Effector memory CD4-positive, alpha-beta T cell (primary cell): ENCODE measurements at places on chromosomes 12 and 14.

DNA sequence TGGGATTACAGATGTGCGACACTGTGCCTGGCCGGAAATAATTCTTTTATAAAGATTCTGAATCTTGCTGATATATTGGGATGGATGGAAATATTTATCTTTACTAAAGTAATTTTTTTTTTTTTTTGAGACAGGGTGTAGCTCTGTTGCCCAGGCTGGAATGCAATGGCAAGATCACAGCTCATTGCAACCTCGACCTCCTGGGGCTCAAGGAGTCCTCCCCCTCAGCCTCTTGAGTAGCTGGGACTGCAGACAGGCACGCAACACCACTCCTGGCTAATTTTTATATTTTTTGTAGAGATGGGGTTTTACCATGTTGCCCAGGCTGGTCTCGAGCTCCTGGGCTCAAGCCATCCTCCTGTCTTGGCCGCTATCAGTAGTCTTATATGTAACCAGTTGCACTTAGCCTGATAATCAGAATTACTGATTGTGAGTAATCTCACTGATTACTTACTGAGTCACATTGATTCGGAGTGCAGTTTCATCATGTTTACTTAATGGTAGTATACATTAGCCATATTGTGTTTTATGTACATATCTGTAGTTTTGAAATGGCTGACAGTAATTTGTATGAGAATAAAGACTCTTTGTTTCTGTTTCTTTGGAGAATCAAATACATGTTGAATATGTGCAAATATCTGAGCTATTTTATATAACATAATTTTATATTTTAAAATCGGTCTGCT, 50.4 kb upstream of the LRTM2 start:
- DNase-seq, result no peak

DNA sequence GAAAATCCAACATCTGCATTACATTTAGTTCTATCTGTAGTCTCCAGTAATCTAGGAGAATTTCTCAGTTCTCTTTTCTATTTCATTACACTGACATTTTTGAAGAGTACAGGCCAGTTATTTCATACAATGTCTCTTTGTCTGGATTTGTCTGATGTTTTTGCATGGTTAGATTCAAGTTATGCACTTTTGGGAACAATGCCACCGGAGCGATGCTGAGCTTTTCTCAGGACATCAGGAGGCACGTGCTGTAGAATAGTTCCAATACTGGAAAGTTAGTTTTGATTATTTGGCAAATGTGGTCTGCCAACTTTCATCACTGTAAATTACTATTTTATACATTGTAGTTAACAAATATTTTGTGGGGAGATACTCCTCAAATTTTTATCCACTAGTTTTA, 43.1 kb downstream of the ALDH1L2 start:
- DNase-seq, result no peak

DNA sequence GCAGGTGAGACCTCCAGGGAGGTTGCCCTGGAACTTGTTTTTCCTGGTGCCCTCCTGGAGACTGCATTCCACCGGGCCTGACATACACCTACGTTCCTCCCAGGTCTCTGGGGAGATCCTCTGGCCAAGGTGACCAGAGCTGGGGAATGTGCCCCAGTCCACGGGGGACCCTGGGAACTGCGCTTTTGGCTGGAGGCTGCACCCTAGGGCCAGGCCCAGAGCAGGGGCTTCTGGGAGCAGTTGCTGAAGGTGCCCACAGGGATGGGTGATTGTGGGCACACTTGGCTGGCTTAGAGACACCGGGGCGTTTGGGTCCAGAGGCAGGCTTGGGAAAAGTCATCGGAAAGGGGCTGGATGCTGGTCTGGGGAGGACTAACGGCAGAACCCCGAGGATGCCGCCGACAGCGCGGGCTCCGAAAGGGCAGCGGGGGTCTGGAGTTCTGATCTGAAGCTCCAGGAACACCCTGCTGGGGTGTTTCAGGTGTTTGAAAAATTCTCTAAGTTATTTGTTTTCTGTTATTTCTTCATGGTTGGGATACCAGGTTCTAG, 36.5 kb upstream of the TDRD9 start:
- no peak for DNase-seq

DNA sequence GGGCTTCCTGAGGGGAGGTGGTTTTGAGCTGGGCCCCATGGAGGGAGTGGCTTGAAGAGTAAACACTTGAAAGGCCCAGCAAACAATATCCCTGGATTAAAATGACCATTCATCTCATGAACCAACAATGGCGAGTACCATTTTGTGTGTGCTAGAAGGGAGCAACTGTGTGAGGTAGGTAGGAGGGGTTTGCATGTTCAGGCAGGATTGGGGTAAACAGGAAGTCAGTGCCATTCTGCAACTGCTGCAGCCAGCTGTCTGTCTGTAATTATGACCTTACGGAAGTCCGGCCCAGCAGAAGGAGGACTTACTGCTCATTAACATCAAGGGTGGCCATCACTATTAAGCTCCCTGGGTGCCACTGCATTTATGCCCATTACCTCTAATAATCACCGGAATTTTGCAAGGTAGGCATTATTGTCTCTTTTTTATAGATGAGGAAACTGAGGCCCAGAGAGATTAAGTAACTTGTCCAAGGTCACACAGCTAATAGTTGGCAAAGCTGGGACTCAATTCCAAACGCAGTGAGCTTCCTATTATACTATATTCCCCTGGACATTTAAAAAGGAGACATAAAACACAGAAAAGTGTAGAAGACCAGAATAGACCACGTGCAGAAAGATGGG, 16.6 kb upstream of the IFI27L2 start:
- no peak for DNase-seq

- no peak for DNase-seq
Measured at GRCh38 chr14:56570295-56570694, 9.3 kb upstream of the TMEM260 start.

DNA sequence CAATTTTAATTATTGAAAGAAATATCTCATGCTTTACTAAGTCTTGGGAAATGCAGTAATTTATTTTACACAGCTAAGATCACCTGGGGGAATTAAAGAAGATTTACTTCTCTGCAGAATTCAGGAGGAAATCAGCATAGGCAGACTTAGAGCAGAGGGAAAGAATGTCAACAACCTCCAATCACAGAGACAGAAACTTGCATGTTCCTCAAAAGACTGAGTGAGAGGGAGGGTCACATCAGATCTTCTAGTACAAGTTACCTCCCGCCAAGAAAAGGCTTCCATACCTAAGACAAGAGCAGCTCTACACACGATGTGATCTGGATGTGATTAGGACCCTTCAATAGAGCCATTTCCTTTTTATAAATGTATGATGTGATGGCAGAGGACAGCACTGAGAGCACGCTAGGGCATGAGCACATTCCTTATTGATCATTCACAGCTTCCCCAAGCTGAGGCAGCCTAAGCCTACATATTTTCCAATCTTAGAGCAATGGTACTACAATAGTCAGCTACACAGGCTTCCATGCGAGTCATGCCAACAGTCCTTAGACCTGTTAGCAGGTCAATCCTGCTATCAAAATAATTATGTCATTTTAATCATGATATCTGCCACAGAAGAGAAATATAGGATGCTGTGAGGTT, 403.3 kb downstream of the ETNK1 start:
- no peak for DNase-seq

- peak; percentile 37 for DNase-seq
Measured at GRCh38 chr14:50082308-50082742, 34.0 kb downstream of the VCPKMT start.

DNA sequence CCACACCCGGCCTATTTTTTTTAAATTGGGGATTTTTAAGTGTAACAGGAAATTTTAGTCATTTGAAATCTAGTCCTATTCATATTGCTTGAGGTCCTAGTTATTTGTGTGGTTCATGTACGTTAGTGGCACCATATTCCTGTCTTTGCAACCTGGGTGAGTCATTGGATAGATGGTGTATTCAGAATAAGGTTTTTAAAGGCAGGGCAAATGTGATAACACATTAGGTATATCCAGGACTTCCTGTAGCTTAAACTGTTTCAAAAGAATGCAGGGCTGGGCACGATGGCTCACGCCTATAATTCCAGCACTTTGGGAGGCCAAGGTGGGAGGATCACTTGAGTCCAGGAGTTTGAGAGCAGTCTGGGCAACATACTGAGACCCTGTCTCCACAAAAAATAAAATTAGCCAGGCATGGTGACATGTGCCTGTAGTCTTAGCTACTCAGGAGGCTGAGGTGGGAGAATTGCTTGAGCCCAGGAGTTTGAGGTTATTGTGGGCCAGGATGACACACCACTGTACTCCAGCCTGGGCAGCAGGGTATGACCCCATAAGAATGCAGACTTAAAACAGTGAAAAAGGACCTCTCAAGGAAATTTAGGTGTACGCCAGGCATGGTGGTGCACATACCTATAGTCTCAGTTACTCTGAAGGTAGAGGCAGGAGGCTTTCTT, 8.1 kb downstream of the ATP6V0A2 start:
- DNase-seq, result no peak

- no peak for DNase-seq
Measured at GRCh38 chr12:7750350-7750749, 3.2 kb upstream of the CLEC4C start.

- no peak for DNase-seq
Measured at GRCh38 chr12:29728030-29728429, 55.7 kb downstream of the TMTC1 start.

- DNase-seq, result no peak
Measured at GRCh38 chr12:65728848-65729793, 95.2 kb upstream of the HMGA2 start.

DNA sequence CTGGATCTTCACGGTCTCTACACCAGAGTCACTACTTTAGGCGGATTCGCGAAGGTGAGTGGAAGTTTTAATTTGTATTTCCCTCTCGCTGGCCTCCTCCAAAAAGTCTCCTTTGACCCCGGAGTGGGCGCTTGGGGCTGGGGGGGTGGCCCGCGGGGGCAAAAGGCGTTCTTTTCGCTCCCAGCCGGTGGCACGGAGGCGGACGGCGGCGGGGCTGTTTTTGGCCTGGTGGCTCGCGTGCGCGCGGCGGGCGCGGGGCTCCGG, 510 bp downstream of the ARID2 start:
- no peak for DNase-seq

GRCh38 chr12:89047856-89048418, 304.4 kb downstream of the DUSP6 start:
- DNase-seq, result no peak

DNA sequence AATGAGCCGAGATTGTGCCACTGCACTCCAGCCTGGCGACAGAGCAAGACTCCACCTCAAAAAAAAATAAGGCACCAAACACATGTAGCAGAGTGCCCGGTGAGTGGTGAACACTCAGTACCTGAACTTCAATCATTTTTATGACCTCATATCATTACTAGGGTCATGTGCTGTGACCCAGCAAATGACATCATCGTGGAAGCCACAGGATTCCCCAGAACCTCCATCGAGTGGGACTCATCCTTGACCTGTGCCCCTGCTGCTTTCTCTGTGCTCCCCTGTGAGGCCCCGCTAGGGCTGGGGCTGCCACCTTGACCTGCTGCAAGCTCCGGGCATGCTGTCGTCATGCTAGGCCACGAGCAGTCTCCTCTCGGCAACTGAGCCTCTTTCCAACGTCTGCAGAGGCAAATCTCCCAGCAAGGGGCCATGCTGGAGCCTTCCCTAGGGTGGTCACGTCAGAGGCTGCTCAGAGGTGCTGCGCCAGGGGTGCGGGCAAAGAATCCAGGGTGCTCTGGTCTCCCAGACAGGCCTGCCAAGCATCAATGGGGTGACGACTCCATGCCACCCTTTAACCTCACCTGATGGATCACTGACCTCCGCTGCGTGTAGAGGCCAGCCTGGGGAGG, 18.5 kb downstream of the GLTP start:
- no peak for DNase-seq

- no peak for DNase-seq
Measured at GRCh38 chr12:78037707-78038106, 207.0 kb downstream of the NAV3 start.

DNA sequence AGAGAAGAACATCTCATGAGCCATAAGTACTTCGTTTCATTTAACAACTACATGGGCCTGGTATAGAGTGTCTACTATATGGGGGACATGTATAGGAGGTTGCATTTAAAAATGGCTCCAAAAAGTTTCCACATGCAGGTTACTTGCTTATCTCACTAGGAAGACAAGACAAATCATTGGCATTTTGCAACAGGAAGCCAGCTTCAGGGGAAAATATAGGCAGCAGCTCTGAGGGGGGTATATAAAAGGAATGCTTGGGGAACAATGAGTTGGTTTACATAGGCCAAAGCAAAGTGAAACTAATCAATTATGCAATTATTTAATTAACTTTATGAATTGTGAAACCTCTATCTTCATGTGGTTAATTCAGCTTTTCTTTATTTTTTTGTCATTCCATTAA, 225.3 kb downstream of the KCNH5 start:
- no peak for DNase-seq

DNA sequence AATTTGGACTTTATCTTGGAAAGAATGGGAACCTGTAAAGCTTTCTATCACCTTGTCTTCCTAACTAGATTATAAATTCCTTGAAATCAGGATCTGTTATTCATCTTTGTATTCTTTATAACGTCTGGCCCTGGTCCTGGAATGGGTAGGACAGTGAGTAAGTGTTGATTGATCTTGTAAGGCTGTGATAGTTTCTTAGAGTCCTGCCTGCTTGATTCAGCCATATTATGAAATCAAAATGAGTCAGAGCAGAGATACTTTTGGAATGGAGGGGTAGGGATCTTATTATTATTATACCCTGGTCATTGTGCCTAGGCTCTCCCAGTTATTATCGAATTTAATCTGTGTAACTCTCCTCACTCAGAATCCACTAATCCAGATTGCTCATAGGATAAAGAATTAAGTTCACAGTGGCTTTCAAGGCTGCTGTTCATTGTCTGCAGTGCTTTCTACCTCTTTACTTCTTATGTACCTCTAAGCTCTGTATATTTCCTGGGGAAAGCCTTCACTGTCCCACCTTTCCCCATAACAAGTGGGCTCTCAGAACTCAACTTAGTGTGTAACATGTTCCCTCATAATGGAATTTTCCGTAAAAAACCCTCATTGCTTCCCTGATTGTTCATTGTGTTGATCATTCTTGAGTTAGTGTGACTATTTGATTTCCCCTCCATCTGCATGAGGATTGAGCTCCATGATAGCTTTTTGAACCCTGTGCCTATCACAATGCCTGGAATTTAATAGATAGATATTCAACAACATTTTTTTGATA, 93.3 kb downstream of the DAAM1 start:
- no peak for DNase-seq

DNA sequence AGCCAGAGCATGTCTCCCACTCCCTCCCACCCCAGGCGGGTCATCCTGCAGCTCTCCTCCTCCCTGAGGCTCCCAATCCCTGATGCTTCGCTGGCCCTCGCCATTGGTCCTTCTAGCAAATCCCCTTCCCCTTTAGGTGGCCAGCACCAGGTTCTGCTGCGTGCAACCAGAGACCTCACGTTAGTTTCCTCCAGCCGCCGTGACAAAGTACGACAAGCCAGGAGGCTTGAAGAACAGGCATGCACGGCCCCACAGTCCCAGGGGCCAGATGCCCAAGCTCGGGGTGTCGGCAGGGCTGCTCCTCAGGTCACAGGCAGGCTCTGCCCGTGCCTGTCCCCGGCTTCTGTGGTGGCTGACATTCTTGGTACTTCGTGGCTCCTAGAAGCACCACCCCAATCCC, 95.8 kb downstream of the RIMBP2 start:
- no peak for DNase-seq

- no peak for DNase-seq
Measured at GRCh38 chr14:72788972-72789728, 104.8 kb downstream of the DPF3 start.
